Ammon's horn (tissue), 1 donor: ENCODE measurements at places on chromosomes 12 and 14.

DNA sequence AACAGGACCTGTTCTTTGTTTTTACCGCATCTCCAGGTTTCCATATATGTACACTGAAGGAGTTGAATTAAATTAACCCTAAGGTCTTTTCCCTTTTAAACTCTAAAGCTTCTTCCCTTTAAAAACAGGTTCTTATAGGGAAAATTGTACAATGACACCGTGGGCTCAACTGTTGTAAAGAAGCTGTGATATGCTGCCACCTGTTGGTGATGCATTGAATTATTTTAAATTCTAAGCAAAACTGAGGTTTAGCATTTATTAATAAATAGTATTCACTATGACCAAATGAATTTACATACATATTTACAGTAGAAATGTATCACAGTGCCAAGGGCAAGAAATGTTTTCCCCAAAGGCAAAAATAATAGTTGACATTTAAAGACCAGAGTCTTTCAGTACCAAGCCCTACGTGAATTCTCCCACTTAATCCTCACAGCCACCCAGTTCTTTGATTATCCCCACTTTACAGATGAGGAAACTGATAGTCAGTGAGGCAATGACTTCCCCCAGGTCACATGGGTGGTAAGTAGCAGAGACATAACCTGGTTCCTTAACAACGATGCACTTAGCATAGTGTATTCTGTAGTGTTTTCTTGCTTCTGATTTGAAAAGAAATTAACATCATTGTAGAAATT is 35.7 kb upstream of the TMEM263 start:
- peak; percentile 68 for DNase-seq

DNA sequence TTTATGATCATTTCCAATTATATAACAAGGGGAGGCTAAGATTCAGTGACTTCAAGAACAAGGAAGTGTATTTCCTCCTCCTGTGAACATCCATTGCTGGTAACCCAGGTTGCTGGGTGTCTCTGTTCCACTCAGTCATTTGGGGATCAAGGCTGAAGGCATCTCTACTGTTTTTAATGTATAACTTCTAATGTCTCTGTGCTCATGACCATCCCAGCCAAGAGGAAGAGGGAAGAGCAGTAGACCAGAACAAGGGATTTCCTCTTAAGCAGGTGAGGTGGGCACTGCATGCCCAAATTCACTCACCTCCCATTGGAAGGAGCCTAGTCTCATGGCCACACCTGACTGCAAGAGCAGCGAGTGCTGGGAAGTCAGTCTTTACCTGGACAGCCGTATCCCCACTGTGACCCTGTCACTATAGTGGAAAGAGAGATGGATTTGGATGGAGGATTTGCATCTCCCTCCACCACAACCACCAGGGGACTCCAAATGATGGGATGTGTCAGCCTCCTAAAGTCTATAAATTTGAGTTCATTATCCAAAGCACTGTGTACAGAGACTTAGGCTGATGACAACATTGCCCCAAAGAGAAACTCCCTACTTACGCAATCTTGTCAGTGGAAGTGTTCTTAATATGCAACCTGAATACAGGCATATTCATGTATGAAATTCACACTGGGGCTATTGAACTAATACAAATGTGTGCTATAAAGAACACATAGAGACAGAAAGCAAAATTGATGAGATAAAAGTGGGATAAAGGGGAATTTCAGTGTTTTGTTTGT is 368.7 kb downstream of the TMEM132D start:
- DNase-seq: no peak

- no peak for DNase-seq
Observed at GRCh38 chr14:104972301-104973134, 5.7 kb downstream of the AHNAK2 start.

- DNase-seq: peak; percentile 74
Observed at GRCh38 chr12:71636704-71637115, 26.9 kb downstream of the ZFC3H1 start.

DNA sequence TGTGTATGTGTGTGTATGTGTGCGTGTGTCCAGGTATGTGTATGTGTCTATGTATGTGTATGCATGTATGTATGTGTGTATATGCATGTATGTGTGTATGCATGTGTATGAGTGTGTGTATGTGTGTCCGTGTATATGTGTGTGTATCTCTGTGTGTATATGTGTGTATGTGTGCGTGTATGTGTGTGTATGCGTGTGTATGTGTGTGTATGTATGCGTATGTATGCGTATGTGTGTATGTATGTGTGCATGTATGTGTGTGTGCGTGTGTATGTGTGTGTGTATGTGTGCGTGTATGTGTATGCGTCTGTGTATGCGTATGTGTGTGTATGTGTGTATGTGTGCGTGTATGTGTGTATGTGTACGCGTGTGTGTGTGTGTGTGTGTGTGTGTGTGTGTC is 31.6 kb downstream of the CHST11 start:
- no peak for DNase-seq

DNA sequence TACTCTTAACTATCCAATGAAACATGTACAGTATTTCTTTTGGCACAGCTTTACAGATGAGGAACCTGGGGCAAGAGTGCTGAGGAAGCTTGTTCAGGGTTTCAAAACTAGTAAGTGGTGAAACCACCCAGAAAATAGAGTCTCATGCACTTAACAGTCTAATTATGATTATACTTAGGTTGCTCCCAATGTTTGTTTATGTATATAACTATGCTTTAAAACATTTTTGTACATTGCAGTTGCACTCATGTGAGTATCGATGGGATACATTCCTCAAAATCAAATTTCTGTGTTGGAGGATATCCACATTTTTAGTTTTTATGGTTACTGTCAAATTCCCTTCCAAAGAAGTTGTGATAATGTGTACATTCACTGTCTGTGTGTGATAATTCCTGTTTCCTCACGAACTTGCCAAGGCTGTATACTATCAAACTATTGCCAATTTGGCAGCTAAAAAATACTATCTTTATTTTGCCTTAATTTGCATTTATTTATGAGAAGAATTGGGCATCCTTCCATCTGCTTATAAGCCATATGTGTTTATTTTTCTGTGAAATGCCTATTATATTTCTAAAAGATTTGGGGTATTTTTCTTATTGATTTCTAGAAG is 143.9 kb upstream of the SSTR1 start:
- DNase-seq: no peak

- no peak for DNase-seq
Observed at GRCh38 chr12:88230271-88230670, 88.2 kb downstream of the TMTC3 start.

GRCh38 chr14:72801381-72801812 is 92.5 kb downstream of the DPF3 start:
- no peak for DNase-seq

DNA sequence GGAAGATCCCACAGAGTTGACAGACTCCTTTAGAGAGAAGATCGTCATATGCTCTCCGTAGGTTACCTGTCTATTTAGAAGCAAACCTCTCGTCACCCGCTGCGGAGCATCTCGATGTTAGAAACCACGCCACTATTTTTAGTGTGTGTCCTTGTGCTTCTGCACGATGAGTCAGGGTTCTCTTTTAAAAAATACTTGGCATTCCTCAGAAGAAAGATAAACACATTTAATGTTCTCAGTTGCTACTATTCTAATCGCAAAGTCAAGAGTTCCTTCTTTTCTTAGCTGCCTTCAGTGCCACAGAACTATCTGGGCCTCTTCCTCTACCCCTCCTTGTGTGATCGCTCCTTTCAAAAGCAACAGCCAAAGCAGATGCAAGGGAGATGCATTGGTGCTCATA is 192.4 kb downstream of the PELI2 start:
- no peak for DNase-seq

- DNase-seq: no peak
Observed at GRCh38 chr12:6772726-6773589, 638 bp downstream of the LAG3 start.

- DNase-seq: no peak
Observed at GRCh38 chr14:97442363-97442762, 645.2 kb downstream of the VRK1 start.

GRCh38 chr12:49550693-49551252 is 11.9 kb downstream of the KCNH3 start:
- no peak for DNase-seq

DNA sequence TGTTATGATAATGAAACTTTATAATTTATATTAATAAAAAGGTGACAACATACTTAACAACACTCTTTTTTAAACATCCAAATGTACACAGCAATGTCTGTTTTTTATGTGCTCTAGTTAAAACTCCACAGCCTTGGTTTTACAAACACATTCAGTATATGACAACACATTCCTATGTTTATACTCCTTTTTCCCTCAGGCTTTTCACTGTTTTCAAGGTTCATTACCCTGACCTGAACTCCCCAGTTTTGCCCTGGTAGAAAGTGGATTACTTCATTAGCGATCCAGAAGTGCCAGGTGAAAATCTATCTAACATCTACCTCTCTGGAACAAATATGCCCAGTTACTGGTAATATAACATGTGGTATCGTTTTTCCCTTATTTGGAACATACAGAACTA is 340.2 kb upstream of the DDHD1 start:
- DNase-seq: no peak

DNA sequence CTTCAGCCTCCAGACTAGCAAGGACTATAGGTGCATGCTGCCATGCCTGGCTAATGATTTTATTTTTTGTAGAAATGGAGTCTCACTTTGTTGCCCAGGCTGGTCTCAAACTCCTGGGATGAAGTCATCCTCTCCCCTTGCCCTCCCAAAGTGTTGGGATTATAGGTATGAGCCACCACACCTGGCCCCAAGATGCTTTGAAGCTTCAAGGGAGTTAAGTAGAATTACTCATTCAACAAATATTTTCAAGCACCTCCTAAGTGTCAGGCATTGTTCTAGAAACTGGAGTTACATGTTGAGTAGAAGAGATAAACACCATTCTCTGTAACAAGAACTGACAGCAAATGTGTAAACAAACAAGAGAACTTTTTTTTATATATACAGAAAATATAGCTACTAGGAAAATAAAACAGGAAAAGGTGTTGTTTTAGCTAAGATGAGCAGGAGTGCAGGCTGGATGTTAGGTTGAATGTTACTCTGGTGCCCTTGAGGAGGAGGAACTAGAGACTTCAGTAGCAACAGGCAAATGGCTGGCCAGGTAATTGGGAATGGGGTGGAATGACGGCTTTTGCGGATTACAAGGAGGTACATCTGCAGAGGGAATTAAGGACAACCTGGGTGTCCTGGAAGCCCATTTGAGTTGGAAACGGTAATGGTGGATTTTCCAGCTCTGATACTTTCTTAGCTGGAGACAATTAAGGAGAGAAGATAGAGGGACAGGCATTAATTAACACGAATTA is 32.0 kb upstream of the CFAP54 start:
- no peak for DNase-seq

DNA sequence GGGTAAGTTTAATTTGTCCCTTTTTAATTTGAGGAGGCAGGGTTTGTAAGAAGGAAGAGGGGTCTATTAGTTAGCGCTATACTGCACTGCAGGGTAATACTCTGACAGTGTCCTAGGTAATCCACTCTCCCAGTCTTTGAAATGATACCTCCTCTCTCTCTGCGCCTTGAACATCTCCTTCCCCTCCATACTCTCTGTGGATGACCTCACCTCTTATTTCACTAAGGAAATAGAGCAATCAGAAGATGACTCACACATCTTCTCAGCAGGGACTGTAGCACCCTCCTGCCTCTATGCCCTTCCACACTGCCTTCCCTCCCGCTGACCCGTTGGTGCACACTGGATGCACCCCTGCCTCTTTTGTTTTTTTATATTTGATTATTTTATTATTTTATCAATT is 94.2 kb downstream of the GRIP1 start:
- DNase-seq: no peak

- DNase-seq: no peak
Observed at GRCh38 chr12:26317942-26318575, 122.7 kb downstream of the SSPN start.

- no peak for DNase-seq
Observed at GRCh38 chr14:71610797-71611196, 321.4 kb upstream of the RGS6 start.

- no peak for DNase-seq
Observed at GRCh38 chr12:21416511-21417121, 20.8 kb upstream of the PYROXD1 start.

DNA sequence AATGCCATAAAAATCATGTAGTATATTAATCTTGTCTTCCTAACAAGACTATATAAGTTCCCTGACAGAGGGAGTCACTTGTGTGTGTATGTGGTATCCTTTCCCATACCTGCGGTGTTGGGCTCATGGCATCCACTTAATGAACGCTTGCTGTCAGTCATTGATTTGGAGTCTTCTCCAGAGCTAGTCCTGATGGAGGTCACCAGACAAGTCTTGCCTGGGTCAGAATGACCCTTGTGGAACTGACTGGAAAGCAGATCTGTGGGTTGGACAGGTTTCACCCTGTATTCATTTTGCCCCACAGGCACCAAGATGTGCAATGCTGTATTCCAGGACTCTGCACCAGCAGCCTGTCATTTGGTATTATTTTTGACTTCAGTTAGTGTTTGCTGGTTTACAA is 27.3 kb upstream of the WNK1 start:
- no peak for DNase-seq

- DNase-seq: no peak
Observed at GRCh38 chr14:60926002-60926401, 54.9 kb downstream of the TRMT5 start.

DNA sequence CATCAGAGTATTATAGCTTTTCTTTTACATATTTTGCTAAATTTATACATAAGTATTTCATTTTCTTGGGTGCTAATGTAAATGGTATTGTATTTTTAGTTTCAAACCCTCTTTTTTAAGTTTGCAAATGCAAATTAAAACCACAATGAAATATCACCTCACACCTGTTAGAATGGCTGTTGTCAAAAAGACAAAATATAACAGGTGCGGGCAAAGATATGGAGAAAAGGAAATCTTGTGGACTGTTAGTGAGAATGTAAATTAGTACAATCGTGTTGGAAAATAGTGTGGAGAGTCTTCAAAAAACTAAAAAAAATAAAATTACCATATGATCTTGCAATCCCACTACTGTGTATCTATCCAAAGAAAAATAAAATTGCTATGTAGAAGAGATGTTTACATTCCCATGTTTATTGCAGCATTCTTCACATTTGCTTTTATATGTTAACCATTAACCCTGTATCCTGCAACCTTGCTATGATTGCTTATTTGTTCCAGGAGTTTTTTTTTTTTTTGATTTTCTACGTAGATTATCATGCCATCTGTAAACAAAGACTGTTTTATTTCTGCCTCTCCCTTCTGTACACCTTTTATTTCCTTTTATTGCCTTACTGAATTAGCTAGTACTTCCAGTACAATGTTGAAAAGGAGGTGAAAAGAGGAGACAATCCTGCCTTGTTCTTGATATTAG is 405.4 kb upstream of the MIS18BP1 start:
- DNase-seq: no peak

- DNase-seq: peak; percentile 87
Observed at GRCh38 chr12:106304001-106304421, 1.5 kb downstream of the TCP11L2 start.

- DNase-seq: no peak
Observed at GRCh38 chr14:102507081-102507856, 2.3 kb downstream of the ANKRD9 start.

GRCh38 chr12:101573743-101574142 is 21.0 kb upstream of the MYBPC1 start:
- DNase-seq: no peak

DNA sequence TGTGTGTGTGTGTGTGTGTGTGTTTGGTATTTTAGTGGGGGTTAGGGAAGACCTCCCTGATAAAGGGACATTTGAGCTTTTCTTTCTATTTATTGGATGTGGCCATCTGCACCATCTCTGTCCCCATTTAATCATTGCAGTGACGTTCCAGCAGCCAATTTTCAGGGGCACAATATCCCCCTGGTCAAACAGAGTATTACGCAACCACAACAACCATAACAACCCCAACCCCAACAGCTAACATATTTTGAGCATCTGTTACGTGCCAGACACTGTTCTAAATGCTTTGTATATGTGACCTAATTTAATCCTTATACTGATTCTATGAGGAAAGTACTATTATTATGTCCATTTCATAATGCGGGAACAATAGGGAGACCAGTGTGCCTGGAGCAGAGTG is 87.4 kb downstream of the TTC8 start:
- no peak for DNase-seq
